Activated naive CD4-positive, alpha-beta T cell treated with Interleukin-2 at 50 U/mL for 16 hours (primary cell): ENCODE measurements at places on chromosomes 12 and 14.

DNA sequence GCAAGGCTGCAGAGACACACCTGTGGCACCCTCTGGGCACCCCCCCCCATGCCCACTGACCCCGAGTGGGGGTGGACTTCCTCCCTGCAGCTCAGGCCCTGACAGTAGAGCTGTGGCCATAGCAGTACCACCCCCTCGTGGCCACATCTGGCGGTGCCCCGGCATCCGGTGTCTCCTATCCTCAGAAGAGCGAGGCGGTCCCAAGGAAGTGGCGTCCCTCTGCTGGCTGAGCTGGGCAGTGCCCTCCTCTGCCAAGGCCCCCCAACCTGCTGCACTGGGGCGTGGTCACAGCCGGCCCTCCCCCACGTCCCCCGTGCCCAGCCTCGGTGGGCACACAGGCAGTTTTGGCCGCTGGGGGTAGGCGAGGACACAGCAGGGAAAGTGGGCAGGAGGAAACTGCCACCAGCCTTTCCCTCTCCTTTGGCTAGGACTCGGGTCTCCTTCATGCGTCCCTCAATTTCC is 6.0 kb upstream of the SLC6A12 start:
- DNase-seq, result peak; percentile 43

GRCh38 chr14:104870368-104871144 is 5.5 kb downstream of the CEP170B start:
- peak; percentile 54 for DNase-seq

DNA sequence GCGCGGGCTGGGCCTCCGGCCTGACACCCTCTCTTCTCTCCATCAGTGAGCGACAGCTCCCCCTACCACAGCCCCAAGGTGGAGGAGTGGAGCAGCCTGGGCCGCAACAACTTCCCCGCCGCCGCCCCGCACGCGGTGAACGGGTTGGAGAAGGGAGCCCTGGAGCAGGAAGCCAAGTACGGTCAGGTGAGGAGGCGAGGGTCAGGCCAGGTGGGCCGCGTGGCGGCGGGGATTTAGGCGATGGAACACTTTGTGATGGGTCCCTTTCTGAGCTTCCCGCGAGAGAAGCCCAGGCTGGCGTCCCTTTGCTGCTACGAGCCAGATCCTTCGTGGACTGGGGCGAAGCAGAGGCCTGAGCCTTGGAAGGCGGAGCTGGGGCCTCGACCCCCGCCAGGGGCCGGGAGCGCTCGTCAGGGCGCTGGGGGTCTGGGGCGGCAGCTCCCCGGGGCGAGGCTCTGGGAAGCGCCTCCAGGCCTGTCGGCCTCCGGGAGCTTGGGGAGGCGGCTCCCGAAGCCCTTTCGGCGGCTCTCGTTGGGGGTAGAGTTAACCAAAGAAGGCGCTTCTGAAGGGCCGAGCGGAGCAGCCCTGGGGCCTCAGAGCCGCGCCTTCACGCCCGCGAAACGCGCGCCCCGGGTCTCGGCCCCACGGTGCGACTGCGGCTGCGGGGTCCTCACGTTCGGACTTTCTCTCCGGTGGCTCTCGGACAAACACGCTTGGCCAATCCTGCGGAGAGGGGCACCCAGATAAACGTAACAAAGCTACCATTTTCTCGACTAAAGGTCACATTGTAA is 5.0 kb downstream of the PAX9 start:
- DNase-seq, result no peak

GRCh38 chr14:20683891-20684661 is at the start of gene RNASE4:
RNASE4 (plus strand) TSS chr14:20684560; CDS start chr14:20699372, 14,812 bp downstream.
- DNase-seq, result peak; percentile 80

DNA sequence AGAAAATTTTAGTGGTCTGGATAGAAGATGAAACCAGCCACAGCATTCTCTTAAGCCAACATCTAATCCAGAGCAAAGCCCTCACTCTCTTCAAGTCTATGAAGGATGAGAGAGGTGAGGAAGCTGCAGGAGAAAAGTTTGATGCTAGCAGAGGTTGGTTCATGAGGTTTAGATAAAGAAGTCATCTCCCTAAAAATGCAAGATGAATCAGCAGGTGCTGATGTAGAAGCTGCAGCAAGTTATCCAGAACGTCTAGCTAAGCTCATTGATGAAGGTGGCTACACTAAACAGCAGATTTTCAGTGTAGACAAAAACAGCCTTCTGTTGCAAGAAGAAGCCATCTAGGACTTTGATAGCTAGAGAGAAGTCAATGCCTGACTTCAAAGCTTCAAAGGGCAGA is 48.5 kb downstream of the FBXO33 start:
- no peak for DNase-seq

DNA sequence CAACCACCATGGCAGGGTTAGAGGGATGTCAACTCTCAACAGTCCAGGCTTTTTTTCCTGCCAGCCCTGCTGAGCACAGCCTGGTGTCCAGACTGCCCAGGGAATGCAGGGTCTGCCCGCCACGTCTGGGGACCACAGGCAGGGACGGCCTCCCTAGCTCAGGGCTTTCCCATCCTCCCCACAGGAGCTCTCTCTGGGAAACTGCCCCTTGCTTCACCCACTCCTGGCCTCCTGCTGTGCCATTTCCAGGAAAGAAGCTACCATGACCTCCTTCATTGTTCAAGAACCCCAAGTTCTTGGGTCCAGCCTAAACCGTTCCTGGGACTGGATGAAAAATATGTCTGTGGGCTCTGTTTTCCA is 4.8 kb downstream of the SCNN1A start:
- no peak for DNase-seq

DNA sequence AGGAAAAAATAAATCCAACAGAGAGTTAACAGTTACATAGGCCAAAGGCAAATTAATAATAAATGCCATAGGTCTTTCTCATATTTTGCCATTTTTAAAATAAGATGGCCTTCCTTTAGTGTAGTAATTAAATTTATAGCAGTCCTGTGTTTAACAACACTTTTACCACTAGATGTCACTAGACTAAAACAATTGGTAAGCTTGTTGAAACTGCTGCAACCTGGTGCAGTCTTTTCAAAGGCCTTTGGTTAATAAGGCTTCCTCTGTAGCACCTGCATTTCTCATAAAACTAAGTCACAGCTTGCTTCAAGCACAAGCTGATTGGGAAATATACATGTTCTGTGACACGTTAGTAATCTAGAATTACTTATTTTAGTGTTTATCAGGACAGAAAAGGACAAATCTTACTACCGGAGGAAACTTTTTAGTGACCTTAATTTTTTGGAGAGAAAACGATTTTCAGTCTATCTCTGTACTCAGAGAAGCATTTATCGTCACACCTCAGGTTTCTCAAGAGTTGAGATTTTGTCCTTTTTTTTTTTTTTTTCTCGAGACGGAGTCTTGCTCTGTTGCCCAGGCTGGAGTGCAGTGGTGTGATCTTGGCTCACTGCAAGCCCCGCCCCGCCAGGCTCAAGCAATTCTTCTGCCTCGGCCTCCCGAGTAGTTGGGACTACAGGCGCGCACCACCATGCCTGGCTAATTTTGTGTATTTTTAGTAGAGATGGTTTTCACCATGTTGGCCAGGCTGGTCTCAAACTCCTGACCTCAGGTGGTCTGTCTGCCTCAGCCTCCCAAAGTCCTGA is 20.0 kb downstream of the BORCS5 start:
- no peak for DNase-seq

DNA sequence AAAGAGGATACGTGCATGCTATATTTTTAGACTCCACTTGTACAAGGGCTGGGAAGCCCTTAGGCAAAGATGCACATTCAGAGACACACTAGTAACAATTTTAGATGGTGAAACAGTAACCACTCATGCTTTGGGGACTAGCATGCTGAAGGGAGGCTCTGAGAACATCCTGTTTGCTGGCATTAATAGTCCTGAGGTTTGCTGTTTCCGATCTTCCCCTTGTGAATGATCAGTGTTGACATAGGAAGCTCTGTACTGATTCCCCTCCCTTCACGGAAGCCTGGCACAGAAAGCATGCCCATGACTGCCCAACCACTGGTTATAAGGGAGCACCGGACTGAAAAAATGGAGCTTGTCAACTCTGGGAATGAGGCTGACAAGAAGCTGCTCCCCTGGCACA is 164.6 kb downstream of the GCH1 start:
- no peak for DNase-seq

DNA sequence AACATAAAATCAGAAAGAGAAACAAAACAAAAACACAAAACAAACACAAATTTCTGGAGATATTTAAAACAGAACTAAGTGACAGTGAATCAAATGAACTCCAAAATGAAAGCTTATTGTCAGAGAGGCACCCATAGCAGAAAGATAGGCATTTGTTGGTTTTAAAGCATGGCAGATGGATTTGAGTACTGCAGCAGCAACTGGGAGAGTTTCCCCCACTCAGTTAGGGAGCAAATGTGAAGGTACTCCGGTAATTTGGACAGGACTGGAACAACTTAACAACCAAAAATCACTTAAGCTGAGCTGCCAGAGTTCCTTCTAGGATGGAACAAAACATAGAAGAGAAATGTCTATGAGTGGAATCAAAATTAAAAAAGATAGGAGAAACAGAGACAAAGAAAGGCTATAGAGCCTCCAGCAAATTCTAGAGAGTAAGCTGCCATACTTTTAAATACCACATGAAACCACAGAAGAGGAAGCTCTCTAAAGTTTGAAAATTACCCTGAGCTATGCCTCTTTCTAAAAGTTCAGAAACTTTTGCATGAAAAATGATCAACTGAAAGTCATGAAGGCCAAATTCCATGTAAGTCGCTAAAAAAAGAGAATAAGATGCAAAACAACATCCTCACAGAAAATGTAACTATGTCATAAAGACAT is 1248.3 kb upstream of the USP15 start:
- DNase-seq, result no peak

- peak; percentile 38 for DNase-seq
These were observed at the start of gene BCAT1 for GRCh38 chr12:24948757-24949722. BCAT1 (minus strand) TSS chr12:24949101; CDS start chr12:24948932, 169 bp downstream.

GRCh38 chr12:121858662-121859572 is at the start of gene HPD:
HPD (minus strand) TSS chr12:121858859; CDS start chr12:121858823, 36 bp downstream.
- no peak for DNase-seq

DNA sequence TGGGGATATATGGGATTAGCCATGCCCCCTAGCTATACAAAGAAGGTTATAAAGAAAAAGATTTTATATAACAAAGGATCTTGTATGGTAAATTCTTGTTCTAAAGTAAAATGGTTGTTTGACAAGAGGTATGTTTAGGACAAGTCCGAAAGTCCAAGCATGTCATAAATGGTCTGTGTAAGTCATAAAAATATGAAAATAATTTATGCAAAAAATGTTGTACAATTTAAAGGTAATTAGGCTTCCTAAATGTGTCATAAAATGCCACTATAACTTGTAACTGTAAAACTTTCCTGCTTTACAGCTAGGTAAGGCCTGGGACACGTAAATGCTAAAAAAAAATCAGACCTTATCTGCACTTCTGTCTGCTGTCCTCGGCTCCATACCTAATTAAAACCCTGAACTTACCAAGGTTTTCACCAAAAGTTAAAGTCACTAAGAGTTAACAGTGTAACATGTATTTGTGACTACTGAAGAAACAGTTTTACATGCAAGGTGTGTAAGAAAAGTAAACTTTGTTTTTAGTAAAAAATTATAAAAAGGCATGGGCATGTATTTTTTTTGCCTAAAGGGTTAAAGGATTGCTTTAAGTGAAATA is 110.0 kb upstream of the RESF1 start:
- DNase-seq, result no peak

DNA sequence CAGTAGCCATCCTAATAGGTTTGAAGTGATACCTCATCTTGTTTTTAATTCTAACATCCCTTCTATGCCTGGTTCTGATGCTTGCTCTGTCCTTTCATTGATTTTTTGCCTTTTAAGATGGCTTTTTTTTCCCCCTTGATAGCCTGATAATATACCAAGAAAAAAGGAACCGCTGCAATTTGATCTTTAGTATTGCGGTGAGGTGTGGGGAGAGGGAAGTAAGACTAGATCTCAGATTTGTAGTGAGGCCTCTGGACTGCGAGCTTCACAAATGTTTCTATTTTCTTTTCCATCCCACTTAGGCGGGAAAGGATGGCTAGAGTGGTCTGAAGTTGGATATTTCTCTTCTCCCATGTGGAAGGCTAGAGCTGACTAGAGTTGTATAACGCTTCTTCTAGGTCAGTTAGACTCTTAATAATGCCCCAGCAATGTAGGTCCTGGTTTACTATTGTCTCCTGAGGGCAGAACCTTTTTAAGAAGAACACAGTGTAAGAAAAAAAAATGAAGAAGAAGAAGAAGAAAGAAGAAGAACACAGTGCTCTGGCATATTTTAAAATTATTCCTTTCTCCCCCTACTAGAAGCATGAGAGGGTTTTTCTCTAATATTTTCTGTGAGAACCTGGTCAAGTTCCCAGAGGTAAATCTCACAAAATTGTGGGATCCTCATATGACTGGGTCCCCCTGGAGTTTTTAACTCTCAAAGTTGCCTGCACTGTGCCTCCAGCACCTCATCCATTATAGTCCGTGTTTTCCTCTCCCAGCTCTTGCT is 11.9 kb upstream of the KLRB1 start:
- DNase-seq, result no peak

DNA sequence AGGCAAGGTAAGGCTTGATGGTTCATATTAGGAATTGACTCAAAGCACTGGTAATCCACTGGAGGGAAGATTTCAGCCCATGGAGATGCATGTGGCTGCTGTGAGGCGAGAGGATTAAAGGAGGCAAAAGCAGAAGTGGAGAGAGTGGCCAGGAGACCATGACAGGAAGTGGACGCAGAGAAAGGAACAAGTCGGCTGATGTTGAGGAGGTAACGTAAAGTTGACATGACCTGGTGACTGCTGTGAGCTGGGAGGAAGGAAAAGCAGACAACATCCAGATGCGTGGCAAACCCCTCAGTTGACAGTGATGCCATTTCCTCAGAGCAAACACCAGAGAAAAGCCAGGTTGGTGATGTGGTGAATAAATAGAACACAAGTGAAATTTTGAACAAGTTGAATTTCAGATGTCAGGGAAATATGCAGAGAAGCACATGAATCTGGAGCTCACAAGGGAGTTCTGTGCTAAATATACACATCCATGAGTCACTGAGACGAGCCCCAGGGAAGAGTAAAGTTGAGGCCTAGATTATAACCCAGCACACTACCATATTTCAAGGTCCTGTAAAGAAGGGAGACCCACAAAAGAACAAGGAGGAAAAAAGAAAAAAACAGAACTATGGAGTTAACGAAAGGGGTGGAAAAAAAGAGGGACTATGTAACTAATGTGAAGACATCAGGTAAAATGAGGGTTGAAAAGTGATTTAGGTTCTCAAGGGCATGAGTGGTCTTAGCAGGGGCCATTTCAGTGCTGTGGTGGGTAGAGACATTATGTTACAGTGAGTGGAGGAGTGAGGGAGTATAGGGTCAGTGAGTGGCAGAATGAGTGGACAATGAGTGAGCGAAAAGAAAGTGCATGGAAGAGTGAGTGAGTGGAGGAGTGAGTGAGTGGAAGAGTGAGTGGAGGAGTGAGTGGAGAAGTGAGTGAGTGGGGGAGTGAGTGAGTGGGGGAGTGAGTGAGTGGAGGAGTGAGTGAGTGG is 61.6 kb upstream of the GZMB start:
- no peak for DNase-seq

GRCh38 chr14:63988579-63988978 is 135.8 kb downstream of the SYNE2 start:
- no peak for DNase-seq

- no peak for DNase-seq
These were observed 17.1 kb upstream of the HIGD1C start for GRCh38 chr12:50934981-50935807.

GRCh38 chr14:27184427-27184826 is 586.6 kb upstream of the NOVA1 start:
- no peak for DNase-seq

- peak; percentile 11 for DNase-seq
These were observed 26.3 kb downstream of the EML1 start for GRCh38 chr14:99819514-99819913.

GRCh38 chr12:118312578-118312977 is 60.1 kb downstream of the TAOK3 start:
- DNase-seq, result no peak

- DNase-seq, result no peak
These were observed at the start of gene SPX for GRCh38 chr12:21526053-21526452. SPX (plus strand) TSS chr12:21526296; CDS start chr12:21526473, 177 bp downstream.

- no peak for DNase-seq
These were observed 98.9 kb upstream of the PLEKHA5 start for GRCh38 chr12:19030603-19031002.
